ENCODE measurements at places on chromosomes 4 and X. TPM values are rescaled to one million over a fixed set of nuclear protein-coding genes. Genes with fewer than 3 reads are reported as not detected.

The FGD1 gene
- total RNA-seq, result 0.62 TPM

The GDPD2 gene
- total RNA-seq, result not detected

The DKK2 gene
- not detected for total RNA-seq

The GAB3 gene
- total RNA-seq, result not detected

- no peak for DNase-seq
- no peaks in the 10 kb centered on the region for H3K36me3 ChIP-seq
- H3K4me1 ChIP-seq, result peaks cover 13% of the 10 kb centered on the region
Measured at GRCh38 chr4:839675-840443, 13.9 kb upstream of the CPLX1 start.

GRCh38 chr4:82282875-82283274 lies 90.9 kb downstream of the HNRNPD start:
- no peak overlapping the region for H3K4me3 ChIP-seq
- H3K4me1 ChIP-seq, result peaks cover 33% of the 10 kb centered on the region
- H3K27me3 ChIP-seq, result no peaks in the 10 kb centered on the region
- H3K36me3 ChIP-seq, result no peaks in the 10 kb centered on the region

DNA sequence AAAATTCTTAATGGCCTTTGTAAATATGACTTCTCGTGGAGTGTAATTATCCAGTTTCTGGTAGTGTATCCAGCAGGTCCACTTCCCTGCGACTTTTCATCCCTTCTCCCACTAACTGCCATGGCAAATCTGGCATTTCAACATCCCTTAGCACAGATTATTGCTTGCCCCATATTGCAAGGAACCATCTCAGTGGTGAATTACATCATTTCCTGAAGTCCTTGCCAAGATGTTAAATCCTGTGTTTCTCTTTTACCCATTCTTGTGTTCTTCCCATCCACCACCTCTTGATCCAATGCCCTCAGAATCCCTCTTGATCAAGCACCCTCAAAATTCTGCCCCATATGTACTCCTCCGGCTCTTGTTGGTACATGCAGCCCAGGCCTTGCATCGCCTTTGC lies 88.1 kb upstream of the ZNF81 start:
- no peaks in the 10 kb centered on the region for H3K36me3 ChIP-seq
- no peak overlapping the region for H3K27ac ChIP-seq
- no peak overlapping the region for H3K4me3 ChIP-seq
- DNase-seq, result no peak
- no peaks in the 10 kb centered on the region for H3K27me3 ChIP-seq
- H3K4me1 ChIP-seq, result no peaks in the 10 kb centered on the region

GRCh38 chr4:14679906-14680305 lies 322.4 kb upstream of the CPEB2 start:
- H3K27ac ChIP-seq, result no peak overlapping the region
- H3K36me3 ChIP-seq, result no peaks in the 10 kb centered on the region
- no peak overlapping the region for H3K4me3 ChIP-seq
- no peaks in the 10 kb centered on the region for H3K4me1 ChIP-seq
- no peak for DNase-seq
- no peaks in the 10 kb centered on the region for H3K27me3 ChIP-seq

- no peaks in the 10 kb centered on the region for H3K36me3 ChIP-seq
- no peaks in the 10 kb centered on the region for H3K4me1 ChIP-seq
- no peaks in the 10 kb centered on the region for H3K27me3 ChIP-seq
- no peak overlapping the region for H3K27ac ChIP-seq
Measured at GRCh38 chrX:40388441-40388840, 192.3 kb upstream of the ATP6AP2 start.

- no peaks in the 10 kb centered on the region for H3K36me3 ChIP-seq
- no peaks in the 10 kb centered on the region for H3K4me1 ChIP-seq
Measured at GRCh38 chr4:14262221-14262620, 634.7 kb upstream of the BOD1L1 start.

DNA sequence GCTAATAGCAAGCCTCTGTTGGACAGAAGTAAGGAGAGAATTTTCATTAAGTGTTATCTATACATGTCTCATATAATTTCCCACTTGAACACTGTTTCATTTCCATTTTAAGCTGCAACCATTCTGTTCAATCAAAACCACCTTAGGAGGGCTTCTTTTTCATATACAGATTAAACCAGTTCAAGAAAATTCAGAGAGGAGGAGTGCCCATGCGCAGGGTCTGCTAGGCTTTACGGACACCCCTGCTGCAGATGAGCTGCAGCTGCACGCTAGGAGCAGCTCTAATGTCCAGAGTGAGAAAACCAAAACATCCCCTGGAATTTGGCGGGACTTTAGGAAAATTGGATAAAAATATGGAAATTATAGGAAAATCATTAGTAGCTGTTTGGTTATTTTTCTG lies 541.0 kb downstream of the SPRY1 start:
- H3K27me3 ChIP-seq, result no peaks in the 10 kb centered on the region
- H3K36me3 ChIP-seq, result no peaks in the 10 kb centered on the region
- H3K4me1 ChIP-seq, result no peaks in the 10 kb centered on the region
- H3K27ac ChIP-seq, result no peak overlapping the region

GRCh38 chrX:23901060-23901459 lies 6.7 kb downstream of the APOO start:
- H3K27ac ChIP-seq, result peak overlapping the region; percentile 64
- peaks cover 66% of the 10 kb centered on the region for H3K4me1 ChIP-seq
- no peak overlapping the region for H3K4me3 ChIP-seq
- DNase-seq, result peak; percentile 51

DNA sequence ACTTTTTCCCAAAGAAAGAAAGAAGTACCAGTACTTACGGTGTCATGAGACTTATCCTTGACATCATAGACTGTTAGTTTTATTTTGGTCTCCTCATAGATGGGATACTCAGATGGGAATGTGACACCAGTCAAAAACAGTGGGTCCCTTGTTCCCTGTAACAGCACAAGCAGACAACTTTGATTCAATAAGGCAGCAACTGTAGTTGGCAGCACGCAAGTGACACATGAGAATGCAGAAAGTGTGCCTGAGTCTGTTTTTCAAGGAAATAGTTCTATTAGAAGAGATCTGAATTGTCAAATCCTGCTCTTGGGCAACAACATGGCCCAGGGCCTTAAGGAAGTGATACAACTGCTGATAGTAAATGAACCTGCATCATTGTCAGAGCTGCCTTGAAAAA lies 443.2 kb downstream of the INPP4B start:
- no peak for DNase-seq
- H3K4me3 ChIP-seq, result no peak overlapping the region
- H3K36me3 ChIP-seq, result no peaks in the 10 kb centered on the region
- H3K27ac ChIP-seq, result no peak overlapping the region

DNA sequence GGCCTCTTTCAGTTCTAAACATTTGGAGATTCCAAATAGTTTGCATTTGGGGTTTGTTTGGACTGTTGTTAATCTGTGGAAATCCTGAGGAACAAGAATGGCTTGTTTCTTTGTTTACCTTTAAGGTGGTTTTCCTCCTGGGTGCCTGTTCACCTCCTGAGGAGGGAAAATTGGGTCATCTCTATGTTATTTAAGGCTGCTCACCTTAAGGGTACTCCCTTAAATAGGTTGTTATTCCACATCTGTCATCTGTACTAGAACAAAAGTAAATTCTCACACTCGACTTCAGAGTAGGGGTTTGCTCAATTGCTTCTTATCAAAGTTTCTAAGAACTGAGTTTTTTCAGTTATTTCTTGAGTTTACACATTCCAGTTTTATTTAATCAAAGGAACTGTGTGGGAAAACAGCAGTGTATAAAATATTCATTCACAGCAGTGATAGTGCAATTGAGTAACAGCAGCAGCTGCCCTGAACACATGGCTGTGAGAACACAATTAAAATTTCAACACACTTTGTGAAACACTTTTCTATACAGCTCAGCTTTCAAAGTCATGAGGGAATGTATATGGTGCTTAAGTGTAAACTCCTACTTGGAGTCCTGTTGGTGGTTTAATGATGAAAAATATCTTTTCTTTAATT lies 238.5 kb upstream of the PGRMC2 start:
- H3K36me3 ChIP-seq, result no peaks in the 10 kb centered on the region
- no peak overlapping the region for H3K27ac ChIP-seq
- peaks cover 2% of the 10 kb centered on the region for H3K4me1 ChIP-seq
- H3K27me3 ChIP-seq, result no peaks in the 10 kb centered on the region
- no peak overlapping the region for H3K4me3 ChIP-seq
- no peak for DNase-seq

- no peak for DNase-seq
- H3K4me3 ChIP-seq, result no peak overlapping the region
- no peaks in the 10 kb centered on the region for H3K4me1 ChIP-seq
- H3K36me3 ChIP-seq, result no peaks in the 10 kb centered on the region
- H3K27ac ChIP-seq, result no peak overlapping the region
- H3K27me3 ChIP-seq, result peaks cover 3% of the 10 kb centered on the region
Measured at GRCh38 chr4:109332926-109333464, 30.5 kb upstream of the COL25A1 start.

- DNase-seq, result peak; percentile 57
- H3K27me3 ChIP-seq, result no peaks in the 10 kb centered on the region
- peak overlapping the region; percentile 34 for H3K4me3 ChIP-seq
- no peaks in the 10 kb centered on the region for H3K36me3 ChIP-seq
- no peak overlapping the region for H3K27ac ChIP-seq
- no peaks in the 10 kb centered on the region for H3K4me1 ChIP-seq
Measured at GRCh38 chrX:53071604-53072417, 10.4 kb upstream of the TSPYL2 start.

- no peaks in the 10 kb centered on the region for H3K4me1 ChIP-seq
- peak; percentile 7 for DNase-seq
- no peaks in the 10 kb centered on the region for H3K36me3 ChIP-seq
- H3K27me3 ChIP-seq, result no peaks in the 10 kb centered on the region
- no peak overlapping the region for H3K4me3 ChIP-seq
Measured at GRCh38 chr4:16642897-16643296, 255.5 kb downstream of the LDB2 start.

- peak overlapping the region; percentile 93 for H3K27ac ChIP-seq
- H3K4me3 ChIP-seq, result peak overlapping the region; percentile 72
- peaks cover 4% of the 10 kb centered on the region for H3K36me3 ChIP-seq
- H3K4me1 ChIP-seq, result peaks cover 40% of the 10 kb centered on the region
- no peaks in the 10 kb centered on the region for H3K27me3 ChIP-seq
- DNase-seq, result no peak
Measured at GRCh38 chrX:48896611-48897011, 957 bp downstream of the TIMM17B start.

DNA sequence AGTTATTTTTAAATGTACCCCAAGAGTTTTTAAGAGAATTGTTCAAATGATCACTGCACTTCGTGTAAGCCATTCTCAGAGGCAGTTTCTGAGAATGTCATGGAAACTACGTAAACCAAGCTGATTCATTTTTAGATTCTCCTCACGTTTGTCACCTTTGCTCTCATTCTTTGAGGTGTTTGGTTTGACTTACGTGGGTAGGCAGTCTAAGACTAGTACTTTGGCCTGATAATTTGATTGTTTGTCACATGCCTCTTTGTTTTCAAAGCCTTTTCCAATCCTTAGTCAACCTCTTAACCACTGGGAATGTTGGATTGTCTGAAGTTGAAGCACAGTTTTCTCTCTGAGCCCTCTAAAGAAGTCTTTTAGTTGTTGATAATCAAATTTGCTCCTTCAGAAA lies 10.5 kb downstream of the SEPTIN11 start:
- no peaks in the 10 kb centered on the region for H3K36me3 ChIP-seq
- peak; percentile 7 for DNase-seq
- peak overlapping the region; percentile 26 for H3K27ac ChIP-seq
- peaks cover 34% of the 10 kb centered on the region for H3K4me1 ChIP-seq

DNA sequence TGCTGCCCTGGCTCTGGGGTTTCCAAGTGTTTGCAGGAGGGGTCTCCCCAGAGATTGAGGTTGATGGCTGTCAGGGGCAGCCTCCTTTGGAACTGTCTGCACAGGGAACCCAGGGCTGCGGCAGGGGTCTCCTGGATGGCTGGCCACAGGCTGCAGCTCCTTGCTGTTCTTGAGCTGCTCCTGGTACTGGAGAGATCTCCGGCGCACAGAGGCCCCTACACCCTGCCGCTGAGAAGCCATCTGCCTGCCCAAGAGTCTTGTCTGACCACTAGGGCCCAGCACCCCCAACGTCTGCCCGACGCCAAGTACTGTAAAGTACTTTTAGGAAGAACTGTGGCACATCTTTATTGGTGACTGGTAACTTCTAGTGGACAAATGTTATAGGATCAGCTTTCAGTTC lies 13.5 kb downstream of the STIM2 start:
- no peaks in the 10 kb centered on the region for H3K36me3 ChIP-seq
- H3K27ac ChIP-seq, result no peak overlapping the region
- no peaks in the 10 kb centered on the region for H3K4me1 ChIP-seq
- no peaks in the 10 kb centered on the region for H3K27me3 ChIP-seq

DNA sequence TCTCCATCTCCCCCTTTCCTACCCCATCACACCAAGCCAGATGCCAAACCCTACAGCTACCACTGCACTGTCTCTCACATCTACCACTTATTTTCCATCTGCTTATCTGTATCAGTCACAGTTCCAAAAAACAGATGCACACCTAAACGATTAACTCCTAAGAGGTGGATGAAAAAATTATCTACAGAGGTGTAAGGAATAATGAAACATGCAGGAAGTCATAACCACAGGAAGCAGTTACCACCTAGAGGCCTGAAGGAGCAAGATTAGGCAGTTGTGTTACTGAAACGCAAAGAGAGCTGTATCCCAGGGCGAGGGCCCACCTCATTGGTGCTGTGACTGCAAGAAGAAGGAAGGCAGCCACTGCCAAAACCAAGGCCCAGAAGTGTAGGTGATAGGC lies 87.8 kb upstream of the FAM241A start:
- no peak for DNase-seq
- no peaks in the 10 kb centered on the region for H3K4me1 ChIP-seq
- no peaks in the 10 kb centered on the region for H3K27me3 ChIP-seq
- H3K4me3 ChIP-seq, result no peak overlapping the region
- no peak overlapping the region for H3K27ac ChIP-seq

DNA sequence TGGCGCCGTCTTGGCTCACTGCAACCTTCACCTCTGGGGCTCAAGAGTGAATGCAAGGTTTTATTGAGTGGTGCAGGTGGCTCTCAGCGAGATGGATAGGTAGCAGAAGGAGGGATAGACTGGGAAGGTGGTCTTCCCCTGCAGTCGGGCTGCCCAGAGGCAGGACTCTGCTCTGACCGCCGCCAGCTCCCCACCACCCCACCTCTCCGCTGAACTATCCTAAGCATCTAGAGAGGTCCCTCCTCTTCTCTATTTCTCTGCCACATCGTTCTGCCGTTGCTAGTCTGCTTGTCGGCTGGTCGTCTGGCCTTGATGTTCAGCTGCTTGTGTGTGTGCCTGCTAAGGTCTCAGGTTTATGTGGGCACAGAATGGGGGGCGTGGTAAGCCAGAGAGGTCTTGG lies 54.5 kb upstream of the UGT2B15 start:
- DNase-seq, result no peak
- no peaks in the 10 kb centered on the region for H3K4me1 ChIP-seq
- no peaks in the 10 kb centered on the region for H3K36me3 ChIP-seq

DNA sequence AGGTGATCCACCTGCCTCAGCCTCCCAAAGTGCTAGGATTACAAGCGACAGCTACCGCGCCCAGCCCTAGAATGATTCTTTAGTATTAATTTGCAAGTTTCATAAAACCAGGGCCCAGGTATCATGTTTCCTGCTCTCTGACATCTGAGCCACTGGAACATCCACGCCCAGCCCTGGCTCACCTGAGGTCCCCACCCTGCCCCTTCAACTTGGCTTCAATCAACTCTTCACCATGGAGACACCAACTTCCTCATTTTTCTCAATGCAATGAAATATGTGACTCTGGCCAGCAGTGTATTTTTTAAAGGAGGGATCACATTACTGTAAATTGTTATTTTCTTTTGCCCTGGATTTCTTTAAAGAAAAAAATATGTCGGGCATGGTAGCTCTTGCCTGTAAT lies 3.9 kb downstream of the PRSS12 start:
- peaks cover 7% of the 10 kb centered on the region for H3K4me1 ChIP-seq
- peaks cover 1% of the 10 kb centered on the region for H3K27me3 ChIP-seq
- DNase-seq, result no peak
- H3K4me3 ChIP-seq, result no peak overlapping the region

GRCh38 chr4:69786547-69786946 lies 26.1 kb upstream of the SULT1B1 start:
- H3K27ac ChIP-seq, result no peak overlapping the region
- H3K27me3 ChIP-seq, result no peaks in the 10 kb centered on the region
- peaks cover 25% of the 10 kb centered on the region for H3K4me1 ChIP-seq
- H3K36me3 ChIP-seq, result no peaks in the 10 kb centered on the region
